ENCODE measurements at places on chromosomes 5 and 9.

GRCh38 chr5:43533646-43534045 is 18.7 kb upstream of the C5orf34 start:
- no peak for DNase-seq

- no peak for DNase-seq
These were observed 388.2 kb downstream of the FAM170A start for GRCh38 chr5:120017513-120017912.

- no peak for DNase-seq
These were observed 174.1 kb upstream of the RFX3 start for GRCh38 chr9:3699883-3700282.

GRCh38 chr9:121297389-121297788 is 29.4 kb downstream of the GSN start:
- no peak for DNase-seq

- DNase-seq: peak; percentile 34
These were observed 163.2 kb downstream of the ARRDC3 start for GRCh38 chr5:91219803-91220371.

Data from putamen (tissue), 1 donor.